ENCODE measurements at places on chromosomes 11 and 22.

- no peak for DNase-seq
These were observed 3922.5 kb upstream of the OR11H1 start for GRCh38 chr22:11605468-11605981.

- no peak for DNase-seq
These were observed 172.0 kb upstream of the NTM start for GRCh38 chr11:131198161-131199014.

- DNase-seq = no peak
These were observed 182.3 kb downstream of the DSCAML1 start for GRCh38 chr11:117614728-117615127.

DNA sequence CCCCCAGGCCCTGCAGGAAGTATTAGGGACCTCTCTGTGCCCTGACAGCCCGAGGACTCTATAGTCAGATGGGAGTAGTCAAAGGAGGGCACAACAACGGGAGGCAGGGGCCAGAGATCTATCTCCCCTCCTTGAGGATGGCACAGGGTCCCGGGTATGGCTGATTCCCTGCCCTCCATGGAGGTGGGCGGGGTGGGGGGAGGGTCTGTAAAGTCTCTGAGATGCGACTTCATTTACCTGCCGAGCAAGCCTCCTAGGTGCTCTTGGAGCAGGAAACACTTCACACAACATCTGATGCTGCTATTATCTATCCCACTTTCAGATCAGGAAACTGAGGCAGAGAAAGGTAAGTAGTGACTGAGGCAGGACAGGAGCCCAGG, 769 bp upstream of the CDC42EP1 start:
- no peak for DNase-seq

DNA sequence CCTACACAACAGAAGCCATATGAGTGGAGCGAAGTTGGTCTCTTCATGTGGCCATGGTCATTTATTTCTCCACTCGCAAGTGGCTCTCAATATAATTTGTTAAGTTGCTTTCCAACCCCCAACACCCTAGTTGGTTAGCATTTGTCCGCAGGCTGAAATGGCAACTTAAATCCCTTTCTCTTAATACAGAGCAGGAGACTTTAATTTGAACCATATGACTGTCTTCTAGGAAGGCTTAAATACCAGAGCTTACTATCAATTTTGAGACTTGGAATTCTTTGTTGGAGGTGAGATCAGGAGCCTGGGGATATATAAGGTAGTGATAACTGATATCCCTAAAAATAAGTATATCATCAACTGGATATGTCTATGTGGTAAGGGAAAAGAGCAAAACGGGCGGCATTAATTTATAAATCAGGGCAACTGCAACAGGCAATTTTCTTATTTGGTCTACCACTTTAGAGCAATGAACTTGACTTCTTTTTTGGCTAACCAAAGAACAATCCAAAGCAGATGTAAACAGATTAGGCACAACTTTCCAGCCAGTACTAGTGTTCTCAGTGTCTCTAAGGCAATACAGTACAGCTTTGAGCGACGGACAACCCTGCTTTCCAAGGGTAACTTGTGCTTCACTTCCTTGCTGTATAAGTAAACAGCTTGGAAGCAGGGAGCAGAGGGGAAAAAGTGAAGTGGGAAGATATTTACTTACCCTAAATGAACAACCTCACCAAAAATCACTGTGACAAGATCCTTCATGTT, 74.7 kb upstream of the APOA1 start:
- no peak for DNase-seq

- DNase-seq = no peak
These were observed 24.9 kb downstream of the CD44 start for GRCh38 chr11:35163702-35164496.

GRCh38 chr22:30947816-30948454, 20.6 kb downstream of the MORC2 start:
- no peak for DNase-seq

GRCh38 chr11:2289350-2289749, 12.4 kb downstream of the C11orf21 start:
- DNase-seq = no peak

- DNase-seq = no peak
These were observed 553.6 kb downstream of the BUD13 start for GRCh38 chr11:116219171-116219635.

DNA sequence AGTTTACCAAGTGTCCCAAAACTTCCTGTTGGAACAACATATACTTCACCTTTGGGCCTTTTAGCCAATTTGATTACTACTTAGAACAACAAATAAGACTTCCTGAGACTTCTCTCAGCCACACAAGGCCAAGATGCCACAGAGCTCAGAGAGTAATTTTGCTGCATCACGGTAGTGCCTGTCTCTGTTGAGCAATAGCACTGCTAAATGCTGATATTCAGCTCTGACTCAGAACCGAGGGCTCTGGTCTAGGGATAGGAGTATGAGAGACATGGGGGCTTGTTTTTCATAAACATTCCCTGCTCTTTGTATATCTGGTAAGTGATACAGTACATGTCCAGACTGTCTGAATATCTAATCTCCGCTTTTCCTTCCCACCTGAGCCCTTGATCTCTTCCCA, 260.4 kb upstream of the ARHGAP20 start:
- DNase-seq = no peak

GRCh38 chr11:3105791-3106735, 48.8 kb upstream of the CARS1 start:
- DNase-seq = peak; percentile 59

- DNase-seq = no peak
These were observed 1286.5 kb upstream of the TENM4 start for GRCh38 chr11:80727315-80727714.

DNA sequence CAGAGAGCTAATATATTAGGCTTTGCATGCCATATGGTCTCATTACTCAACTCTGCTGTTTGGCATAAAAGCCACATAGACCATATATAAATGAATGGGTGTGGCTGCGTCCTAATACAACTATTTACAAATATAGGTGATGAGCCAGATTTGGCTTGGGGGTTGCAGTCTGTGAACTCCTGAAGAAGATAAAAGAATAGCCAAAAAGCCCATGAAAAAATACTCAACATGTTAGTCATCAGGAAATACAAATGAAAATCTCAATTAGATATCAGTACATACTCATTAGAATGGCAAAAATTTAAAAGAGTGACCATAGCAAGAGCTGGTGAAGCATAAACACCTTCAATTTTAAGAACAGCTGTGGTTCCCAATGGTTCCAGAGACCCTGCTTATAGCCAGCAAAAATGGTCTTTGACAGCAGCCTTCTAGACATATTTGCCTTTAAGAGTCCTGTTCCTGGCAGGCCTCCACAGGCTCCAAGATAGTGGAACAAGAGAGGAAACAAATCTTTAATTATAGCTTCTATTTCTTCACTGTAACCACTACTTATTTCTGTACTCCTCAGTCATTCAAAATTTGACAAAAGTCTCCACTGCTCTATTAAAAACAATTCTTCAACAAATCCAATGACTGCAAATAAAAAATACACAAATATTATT, 16.1 kb downstream of the C2CD3 start:
- DNase-seq = no peak

- no peak for DNase-seq
These were observed 6.9 kb upstream of the CHORDC1 start for GRCh38 chr11:90229791-90230190.

- no peak for DNase-seq
These were observed 15.8 kb downstream of the CHST1 start for GRCh38 chr11:45649544-45650165.

- no peak for DNase-seq
These were observed 97.1 kb upstream of the SYT13 start for GRCh38 chr11:45383224-45383623.

- no peak for DNase-seq
These were observed 309.2 kb downstream of the BRD1 start for GRCh38 chr22:49518436-49518970.

DNA sequence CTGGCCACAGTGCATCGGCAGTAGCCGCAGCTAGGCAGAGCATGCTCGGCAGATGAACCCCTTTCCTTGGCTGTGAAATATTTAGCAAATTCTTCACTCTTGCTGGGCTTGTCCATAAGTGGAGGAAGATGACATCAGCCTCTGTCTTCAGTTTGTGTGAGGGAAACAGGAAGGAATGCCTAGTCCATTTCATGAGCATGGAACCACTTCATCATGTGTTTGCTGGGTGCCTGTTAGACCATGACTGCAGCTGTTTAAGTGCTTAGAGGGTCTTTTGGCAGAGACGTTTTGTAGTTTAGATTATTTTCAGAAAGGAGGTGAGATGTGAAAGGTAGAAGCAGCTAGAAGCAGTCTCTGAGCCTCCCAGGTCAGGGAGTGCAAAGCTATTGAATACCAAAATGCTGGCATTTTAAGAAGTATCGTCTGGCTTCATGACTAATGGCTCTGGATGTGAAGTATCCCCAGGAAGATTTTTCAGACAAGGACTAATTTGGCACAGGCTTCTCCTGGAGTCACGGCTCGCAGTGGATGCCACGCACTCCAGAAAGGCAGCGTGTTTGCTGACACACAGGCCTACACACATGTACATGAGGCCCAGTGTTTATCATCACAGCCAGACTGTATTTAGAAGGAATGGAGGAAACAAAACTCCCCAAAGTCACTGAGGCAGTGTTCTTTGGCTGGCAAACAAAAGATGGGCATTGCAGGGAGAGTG, 43.1 kb upstream of the GRAMD1B start:
- no peak for DNase-seq

- DNase-seq = no peak
These were observed 7.9 kb upstream of the TPP1 start for GRCh38 chr11:6626971-6627761.

- no peak for DNase-seq
These were observed 78.4 kb upstream of the CCDC179 start for GRCh38 chr11:22938691-22939090.

DNA sequence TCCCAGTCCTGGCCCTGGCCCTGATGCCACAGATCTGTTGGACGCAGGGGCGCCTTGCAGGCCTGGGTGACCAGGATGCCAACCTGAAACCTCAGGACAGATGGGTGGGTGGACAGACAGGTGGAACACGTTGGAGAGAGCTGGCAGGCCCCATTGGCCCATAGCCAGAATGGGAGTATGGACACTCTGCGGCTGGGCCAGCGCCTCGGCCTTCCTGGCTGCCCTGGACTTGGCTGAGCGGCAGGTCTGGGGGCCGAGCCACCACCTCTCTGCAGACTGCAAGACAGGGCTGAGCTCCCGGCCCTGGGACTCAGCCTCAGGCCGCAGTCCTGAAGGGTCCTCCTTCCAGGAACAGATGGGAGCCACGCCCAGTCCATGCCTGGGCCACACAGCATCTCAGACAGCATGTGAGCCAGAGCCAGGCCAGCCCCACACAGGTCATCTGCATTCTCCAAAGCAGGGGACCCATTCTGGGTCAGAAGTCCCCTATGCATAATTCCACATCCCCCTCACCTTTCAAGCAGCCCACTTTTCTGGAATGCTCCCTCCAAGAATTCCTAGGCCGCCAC, 14.1 kb downstream of the WNT7B start:
- DNase-seq = no peak

- DNase-seq = no peak
These were observed 3.5 kb upstream of the TSPO start for GRCh38 chr22:43147821-43148220.

DNA sequence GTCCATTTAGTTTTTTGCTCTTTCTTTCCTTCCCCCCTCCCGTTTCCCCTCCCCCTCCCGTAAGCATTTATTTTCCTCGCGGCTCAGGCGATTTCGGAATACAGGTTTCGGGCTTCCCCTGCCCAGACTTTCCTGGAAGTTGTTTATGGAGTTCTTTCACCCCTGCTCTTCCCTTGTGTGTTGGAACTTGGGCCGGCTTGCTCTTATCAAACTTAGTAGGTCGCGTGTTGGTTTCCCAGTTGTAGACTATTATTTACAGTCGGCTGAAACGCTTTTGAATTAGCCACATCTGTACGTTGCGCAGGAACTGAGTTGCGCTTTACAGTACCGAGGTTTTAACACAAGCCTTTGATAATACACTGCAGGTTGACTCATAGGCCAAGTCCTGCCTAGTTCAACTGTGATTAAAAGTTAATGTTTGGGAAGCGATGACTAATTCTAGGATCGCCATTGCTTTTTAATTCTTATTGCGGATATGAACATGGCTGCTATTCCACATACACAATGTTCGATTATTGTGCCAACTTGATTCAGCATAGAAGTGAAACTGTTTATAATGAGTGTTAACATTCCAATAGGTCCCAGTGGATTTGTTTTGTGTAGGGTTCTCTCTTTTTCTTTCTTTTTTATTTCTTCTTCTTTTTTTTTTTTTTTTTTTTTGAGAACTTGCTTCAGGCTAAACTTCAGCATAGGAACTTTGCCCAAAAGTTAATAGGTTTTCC, 1.7 kb downstream of the YAP1 start:
- DNase-seq = no peak

GRCh38 chr22:35523167-35523947, 17.3 kb upstream of the RASD2 start:
- no peak for DNase-seq

DNA sequence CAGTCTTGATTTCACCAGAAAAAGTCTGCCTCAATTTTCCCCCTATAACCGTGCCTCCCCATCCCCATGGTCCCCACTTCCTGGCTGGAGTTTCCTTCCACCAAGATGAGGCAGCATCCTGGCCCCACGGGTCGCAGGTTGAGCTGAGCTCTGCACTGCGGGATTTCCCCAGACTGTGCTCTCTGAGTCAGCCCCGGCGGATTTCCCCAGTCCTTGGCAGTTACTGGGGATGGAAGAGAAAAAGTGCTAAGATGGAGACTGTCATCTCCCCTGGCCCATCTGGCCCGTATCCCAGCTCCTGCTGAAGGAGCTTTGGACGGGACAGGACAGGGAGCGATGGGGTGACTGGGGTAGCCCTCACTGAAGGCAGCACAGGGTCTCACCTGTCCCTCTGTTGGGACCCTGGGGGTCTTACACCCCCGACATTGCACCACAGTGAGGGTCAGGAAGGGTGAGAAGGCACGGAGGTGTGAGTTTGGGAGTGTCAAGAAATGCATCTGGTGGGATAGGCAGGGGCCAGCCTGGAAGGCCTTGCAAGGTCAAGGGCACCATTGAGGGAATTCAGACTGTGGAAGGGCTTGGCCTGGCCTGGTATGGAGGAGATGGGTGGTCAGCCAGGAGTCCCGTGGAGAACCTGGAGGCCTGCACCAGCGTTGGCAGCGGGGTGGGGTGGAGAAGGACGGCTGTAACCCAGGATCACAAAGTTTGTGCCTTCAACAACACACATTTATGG, 36.5 kb downstream of the NADSYN1 start:
- peak; percentile 18 for DNase-seq

GRCh38 chr11:67082071-67082791, 25.6 kb downstream of the RHOD start:
- peak; percentile 62 for DNase-seq

DNA sequence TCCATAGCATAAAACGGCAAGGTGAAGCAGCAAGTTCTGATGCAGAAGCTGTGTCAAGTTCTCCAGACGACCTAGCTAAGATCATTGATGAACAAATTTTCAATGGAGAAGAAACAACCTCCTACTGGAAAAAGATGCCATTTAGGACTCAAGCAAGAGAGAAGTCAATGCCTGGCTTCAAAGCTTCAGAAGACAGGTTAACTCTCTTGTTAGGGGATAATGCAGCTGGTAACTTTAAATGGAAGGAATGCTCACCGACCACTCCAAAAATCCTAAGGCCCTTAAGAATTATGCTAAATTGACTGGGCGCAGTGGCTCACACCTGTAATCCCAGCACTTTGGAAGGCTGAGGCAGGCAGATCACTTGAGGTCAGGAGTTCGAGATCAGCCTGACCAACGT, 31.3 kb downstream of the CLTCL1 start:
- no peak for DNase-seq

GRCh38 chr11:8386134-8386864, 122.6 kb upstream of the LMO1 start:
- no peak for DNase-seq

- no peak for DNase-seq
These were observed 299.0 kb downstream of the ETS1 start for GRCh38 chr11:128288368-128288767.

Measured in kidney (tissue), 22 donors.